ENCODE measurements at places on chromosomes 6 and 20. TPM values are rescaled to one million over a fixed set of nuclear protein-coding genes. Genes with fewer than 3 reads are reported as not detected.

DNA sequence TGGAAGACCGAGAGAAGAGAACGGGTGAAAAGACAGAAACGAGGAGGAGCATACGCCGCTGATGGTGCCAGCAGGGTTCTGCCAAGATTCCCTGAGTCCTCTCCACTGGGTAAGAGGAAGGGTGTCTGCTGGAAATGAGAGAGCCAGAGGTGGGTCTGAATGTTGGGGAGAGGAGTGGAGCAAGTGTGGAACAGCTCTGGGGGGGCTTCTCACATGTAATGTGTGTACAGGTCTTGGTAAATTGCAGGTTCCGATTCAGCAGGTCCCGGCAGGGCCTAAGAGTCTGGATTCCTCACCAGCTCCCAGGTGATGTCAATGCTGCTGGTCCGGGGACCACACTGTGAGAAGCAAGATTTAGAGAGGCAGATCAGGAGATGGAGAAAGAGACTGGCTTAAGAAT, 1.5 kb upstream of the EBF4 start:
- no peak for DNase-seq

GRCh38 chr6:83853178-83854000, at the start of gene RIPPLY2:
Gene RIPPLY2 (plus strand): TSS chr6:83853360. CDS start chr6:83853417, 57 bp downstream.
- DNase-seq, result peak; percentile 24

DNA sequence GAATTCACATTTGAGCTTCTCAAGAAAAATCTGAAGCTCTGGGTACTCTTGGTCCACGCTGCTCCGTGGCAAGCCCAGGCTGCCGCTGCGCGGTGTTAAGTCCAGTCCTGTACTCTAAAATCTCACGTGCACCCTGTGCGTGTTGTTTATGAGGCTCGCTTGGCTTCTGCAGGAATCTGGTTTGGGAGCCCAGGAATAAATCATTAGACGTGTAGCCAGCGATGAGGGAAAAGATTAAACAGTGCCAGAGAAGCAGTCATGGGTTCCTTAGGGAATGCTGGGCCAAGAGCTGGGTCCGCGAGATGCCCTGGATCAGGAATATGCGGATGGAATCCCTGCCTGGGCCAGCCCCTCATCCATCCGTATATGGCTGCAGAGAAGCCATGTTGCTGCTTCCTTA, 87.3 kb downstream of the KCNB1 start:
- no peak for DNase-seq

Gene SNAP25
- total RNA-seq, result 31.3 TPM

Gene CLIC5
- 0.10 TPM for total RNA-seq

Gene TP53TG5
- total RNA-seq, result not detected

- peak; percentile 85 for DNase-seq
Observed at GRCh38 chr6:74671558-74672025, 534.3 kb downstream of the COL12A1 start.

GRCh38 chr6:111038534-111039252, 48.6 kb upstream of the SLC16A10 start:
- no peak for DNase-seq

DNA sequence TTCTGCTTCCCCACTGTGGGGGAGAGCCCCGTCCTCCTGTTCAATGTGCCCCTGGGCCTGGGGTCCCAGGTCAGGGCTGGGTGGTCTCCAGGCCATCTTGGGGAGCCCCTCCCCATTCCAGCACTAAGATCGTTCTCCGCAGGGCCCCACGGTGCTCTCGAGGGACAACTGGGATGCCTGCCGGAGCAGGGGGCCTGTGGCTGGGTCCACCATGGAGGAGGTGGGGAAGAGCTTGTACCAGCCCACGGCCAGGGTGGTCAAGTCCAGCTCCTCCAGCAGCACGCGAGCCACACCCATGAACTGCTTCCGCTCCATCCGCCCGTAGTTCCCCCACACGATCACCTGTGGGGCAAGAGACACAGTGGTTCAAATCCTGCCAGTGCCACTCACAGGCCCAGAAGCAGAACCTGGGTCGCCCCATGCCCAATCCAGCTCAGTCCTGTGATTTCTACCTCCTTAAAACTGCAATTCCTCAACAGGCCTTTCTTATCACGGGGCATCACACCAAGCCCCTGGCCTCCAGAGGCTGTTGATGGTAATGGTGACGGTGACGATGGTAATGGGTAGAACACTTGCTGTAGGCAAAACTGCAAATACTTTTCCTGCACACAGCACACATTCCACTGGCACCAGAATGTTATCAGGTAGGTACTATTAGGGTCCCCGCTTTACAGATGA, 10.5 kb downstream of the KCNK15 start:
- DNase-seq, result no peak

GRCh38 chr6:75863784-75864183, 114.7 kb downstream of the MYO6 start:
- no peak for DNase-seq

DNA sequence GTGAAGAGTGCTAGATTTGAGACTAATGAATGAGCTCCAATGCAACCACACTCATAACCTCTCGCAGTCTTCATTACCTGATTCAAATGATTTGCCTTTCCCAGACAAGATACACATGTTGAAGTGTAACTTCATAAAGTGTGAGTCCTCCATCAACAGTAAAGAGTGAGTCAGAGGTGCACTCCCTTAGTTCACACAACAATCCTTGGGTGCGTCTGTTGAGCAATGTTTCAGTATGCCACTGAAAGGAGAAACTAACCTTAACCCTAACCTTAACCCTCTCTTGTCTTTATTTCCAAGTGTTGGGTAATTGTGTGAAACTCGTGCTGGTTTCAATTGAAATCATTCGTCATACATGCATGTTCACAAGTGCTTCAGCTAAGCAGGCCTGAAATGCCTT, 21.0 kb upstream of the RIN2 start:
- DNase-seq, result peak; percentile 62

Gene ZBP1
- total RNA-seq, result not detected
